Glomerular endothelial cell (primary cell): ENCODE measurements at places on chromosomes 3 and 15.

GRCh38 chr15:78625606-78626280, 4.9 kb upstream of the CHRNA3 start:
- DNase-seq: no peak

DNA sequence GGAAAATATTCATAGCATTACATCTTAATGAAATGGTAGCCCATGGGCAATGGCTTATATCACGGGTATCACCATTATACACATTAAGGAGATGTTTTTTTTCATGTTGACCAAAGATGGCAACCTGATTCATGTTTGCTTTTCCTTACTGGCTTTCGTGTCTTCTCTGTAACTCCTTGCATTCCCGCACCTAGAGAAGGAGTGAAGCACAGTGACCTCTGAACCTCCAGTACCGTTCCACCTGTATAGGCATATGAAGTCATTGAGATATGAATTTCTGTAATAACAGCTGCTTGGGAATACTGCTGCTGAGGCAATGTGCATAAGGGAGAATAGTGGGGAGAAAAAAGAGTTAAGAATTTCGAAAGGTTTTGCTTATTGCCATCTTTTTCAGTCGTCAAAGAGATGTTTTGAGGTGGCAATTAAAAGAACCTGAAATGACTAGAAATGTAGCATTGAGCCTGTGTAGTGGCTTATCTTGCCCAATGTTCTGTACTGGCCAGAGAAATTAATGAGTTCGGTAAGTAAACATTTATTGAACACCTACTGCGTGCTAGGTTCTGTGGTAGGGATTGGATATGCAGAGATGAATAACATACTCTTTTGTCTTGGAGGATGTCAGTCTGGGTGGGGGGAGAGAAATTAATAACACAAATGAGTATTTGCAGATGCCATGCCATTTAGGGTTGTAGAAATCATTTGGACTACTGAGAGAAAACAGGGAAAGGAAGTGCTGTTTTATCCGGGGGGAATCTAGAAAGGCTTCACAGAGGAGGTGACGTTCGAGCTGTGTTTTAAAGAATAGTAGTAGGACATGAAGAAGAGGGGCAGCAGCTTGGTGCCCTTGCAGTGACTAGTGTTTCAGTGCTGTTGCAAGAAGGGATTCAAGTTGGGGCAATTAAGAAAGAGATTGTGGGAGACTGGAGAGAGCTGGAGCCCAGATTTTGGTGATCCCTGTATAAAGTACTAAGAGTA, 2.5 kb downstream of the FEM1B start:
- no peak for DNase-seq

DNA sequence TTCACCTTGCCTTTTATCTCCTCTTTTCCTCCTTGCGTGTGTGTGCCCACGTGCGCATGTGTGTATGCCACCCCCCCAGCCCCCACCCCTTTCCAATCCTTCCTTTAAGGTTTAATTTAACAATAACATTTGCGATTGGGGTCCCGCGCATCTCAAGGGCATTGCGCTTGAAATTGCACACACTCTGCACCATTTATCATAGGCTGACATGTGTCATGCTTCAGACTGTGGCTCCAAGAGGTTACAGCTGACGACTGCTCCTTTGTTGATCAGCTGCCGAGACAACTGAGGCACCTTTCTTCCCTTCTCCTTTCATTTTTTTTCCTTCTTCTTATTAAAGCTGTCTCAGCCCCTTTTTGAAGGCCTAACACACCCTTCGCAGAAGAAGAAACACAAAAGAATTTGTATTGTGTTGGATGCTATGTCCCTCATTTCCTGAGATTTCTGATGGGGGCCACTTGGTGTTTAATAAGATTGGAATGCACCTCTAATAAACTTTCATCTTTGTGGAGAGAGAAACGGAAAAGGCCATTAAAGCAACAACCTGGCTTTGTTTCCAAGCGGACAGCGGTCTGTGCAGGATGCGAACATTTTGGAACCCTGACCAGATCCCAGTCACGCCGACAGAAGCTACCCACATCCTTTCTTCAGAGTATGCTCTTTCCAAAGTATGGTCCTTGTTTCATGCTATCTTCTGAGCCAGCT, 470.1 kb downstream of the MCTP2 start:
- no peak for DNase-seq

DNA sequence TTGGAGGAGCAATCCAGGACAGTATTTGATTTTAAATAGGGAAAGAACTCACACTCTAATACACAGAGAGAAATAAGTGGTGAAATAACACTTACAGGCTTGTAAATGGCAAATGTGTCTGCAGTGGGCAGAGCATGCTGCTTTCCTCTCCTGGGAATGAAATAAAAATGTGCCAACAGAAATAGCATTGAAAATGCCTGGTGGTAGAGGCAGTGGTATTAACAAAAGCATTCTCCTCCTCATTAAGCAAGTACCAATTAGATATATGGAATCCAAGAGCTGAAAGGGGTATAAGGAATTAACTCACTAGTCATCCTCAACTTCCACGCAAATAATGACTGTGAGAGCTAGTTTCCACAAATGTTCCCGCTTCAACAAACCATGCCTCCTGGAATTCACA, 364.1 kb upstream of the KCNMB2 start:
- DNase-seq: no peak

DNA sequence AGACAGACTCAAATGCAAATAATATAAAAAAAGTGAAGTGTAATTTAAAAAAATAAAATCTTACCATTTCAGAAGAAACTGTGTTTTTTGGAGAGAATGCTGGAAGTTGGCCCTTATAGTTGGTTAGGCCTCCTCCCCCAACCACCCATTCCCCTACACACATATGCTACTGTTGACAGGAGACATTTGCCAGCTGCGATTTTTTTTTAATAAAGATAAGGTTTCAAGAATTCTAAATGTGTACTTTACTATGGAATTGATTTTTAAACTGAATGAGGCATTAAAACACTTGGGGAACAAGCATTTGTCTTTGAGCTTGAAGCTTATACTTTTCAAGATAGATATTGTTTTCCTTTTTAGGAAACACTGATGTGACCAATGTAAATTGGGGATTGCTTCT, 4.4 kb upstream of the SSR3 start:
- no peak for DNase-seq

DNA sequence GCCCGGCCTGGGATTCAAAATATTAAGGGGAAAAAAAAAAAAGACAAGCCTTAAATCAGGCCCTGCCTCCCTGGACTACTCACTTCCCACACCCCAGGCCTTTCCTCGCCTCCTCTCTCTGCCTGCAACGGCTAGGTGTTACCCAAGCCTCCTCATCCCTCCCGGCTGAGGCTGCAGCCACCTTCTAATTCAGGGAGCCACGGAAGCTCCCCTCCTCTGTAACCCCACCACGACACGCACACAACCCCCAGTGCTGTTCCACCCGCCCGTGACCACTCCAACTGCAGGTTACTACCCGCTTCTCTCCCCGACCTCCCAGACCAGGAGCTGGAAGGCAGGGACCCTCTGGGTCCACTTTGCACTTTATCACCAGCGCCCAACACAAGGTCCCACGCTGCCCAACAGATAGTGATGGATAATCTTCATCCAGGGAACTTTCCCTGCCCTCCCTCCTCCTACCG, 936 bp downstream of the KIF7 start:
- no peak for DNase-seq

- DNase-seq: no peak
These were observed 9.0 kb downstream of the GASK1A start for GRCh38 chr3:42988097-42988496.

DNA sequence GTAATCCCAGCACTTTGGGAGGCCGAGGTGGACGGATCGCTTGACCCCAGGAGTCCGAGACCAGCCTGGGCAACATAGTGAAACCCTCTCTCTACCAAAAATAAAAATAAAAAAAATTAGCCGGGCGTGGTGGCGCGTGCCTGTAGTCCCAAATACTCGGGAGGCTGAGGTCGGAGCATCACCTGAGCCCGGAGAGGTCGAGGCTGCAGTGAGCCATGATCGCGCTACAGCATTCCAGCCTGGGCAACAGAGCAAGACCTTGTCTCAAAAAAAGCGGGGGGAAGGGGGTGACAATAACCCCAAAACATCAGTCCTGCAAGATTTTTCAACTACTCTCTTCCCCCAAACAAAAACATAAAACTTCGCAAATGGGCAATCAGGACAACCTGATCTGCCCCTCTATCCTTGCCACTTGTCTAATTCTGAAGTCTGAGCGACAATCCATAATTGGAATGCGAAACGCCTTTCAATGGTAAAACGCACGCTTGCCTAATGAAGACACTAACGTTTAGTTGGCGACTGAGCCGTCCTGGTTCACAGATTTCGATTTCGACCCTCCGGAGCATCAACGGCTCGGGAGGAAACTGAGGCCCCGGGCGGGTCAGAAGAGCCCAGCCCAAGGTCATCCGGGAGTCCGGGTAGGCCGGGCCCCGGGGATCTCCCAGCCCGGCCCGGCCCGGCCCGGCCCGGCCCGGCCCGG, 868 bp downstream of the BTBD1 start:
- DNase-seq: no peak

- no peak for DNase-seq
These were observed 64.7 kb upstream of the EPHB3 start for GRCh38 chr3:184496933-184497332.

- DNase-seq: no peak
These were observed 84.2 kb upstream of the CTNNB1 start for GRCh38 chr3:41115069-41115468.

DNA sequence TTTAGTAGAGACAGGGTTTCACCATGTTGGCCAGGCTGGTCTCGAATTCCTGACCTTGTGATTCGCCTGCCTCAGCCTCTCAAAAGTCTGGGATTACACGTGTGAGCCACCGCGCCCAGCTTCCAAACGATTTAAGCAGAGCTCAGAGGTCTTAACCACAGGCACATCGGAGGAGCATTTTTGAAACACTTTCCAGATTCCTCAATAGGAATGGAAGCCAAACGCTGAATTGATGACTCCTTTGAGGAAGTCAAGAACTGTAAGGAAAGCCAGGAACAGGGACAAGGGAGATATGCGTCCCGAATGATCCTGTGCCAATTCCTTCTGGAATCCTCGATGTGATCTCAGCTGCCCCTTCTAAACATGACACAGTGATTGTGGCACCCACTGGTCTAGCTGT, 40.0 kb downstream of the TRH start:
- DNase-seq: no peak

DNA sequence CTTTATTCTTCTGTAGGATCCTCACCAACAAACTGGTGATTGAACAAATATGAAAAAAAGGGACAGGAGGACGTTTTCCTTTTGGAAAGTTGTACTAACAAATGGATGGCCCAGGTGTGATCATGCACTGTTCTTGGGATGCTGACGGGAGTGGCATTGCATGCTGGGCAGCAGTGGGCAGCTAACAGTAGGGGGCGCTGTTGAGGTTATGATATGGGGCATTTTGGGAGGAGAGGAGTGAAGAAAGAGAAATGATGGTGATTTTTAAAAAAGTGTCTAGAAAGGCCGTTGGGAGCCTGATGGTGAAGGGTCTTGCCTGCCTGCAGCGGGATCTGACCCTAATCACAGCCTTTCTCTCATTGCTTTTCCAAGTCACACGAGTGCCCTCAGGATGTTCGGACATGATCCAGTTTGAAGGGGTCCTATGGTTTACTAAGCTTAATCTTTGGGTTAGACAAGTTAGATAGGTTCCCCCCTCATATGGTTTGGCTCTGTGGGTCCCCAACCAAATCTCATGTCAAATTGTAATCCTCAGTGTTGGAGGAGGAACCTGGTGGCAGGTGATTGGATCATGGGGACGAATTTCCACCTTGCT, 46.2 kb upstream of the PRTG start:
- no peak for DNase-seq

DNA sequence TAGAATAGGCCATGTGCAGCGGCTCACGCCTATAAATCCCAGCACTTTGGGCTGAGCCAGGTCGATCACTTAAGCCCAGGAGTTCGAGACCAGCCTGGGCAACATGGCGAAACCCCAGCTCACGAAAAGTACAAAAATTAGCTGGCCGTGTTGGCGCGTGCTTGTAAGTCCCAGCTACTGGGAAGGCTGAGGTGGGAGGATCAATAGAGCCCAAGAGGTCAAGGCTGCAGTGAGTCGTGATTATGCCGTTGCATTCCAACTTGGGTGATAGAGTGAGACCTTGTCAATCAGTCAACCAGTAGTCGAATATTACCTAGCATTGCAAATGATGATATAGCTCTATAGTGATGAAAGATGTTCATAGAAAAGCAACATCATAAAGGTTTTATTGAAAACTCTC, 51.9 kb downstream of the USP8 start:
- no peak for DNase-seq

- DNase-seq: no peak
These were observed 32.2 kb downstream of the GRIP2 start for GRCh38 chr3:14507757-14508504.

- no peak for DNase-seq
These were observed 20.4 kb downstream of the COLQ start for GRCh38 chr3:15501126-15501525.

GRCh38 chr15:88166082-88166993, 90.2 kb downstream of the NTRK3 start:
- DNase-seq: no peak

DNA sequence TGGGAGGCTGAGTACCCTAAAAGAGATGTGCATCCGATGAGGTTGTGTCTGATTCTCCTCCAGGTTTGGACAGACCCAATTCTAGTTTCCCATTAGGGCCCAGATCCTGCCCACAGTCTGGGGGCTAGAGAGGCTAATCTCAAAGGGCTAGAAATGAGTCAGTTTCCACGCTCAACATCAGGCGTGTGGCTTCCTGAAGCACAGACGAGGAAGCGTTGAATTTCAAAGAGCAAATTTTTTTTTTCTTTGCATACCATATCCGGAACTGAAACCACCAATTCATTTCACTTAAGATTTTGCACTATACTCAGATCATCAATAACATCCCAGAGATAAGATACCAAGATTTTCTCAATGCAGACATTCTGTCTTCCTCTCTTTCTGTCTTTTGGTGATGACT, 173.8 kb upstream of the BCL6 start:
- no peak for DNase-seq

DNA sequence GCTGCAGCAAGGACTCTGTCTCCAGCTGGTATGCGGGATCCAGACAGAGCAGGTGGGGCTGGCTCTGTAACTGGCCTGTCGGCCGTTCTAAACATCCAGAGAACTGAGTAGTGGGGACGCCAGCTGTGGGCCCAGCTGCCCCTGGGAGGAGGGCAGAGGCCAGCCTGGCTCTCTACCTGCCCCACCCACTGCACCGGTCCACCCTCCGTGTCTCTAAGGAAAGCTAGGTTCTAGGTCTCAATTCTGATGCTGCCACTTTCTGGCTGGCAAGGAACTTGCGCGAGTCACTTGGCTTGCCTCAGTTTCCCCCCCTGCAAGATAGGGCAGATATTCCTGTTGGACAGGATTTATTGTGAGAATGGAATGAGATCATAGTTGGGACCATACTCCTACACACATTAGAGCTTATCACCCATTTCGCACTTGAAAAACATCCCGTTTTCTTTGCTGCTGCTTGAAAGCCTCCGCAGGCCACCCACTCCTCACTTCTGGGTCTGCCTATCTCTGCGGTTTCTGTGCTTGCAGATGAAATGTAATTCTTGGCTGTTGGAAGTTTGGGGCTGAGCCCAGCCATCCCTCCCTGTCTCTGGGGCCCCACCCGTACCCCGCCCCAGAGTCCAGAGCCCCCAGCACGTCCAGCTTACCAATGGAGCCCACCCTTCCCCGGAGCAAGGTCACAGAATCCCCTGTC, 65.8 kb downstream of the IQSEC1 start:
- DNase-seq: no peak

- no peak for DNase-seq
These were observed 440.0 kb upstream of the PROK2 start for GRCh38 chr3:72224804-72225509.

GRCh38 chr3:157785102-157785826, 282.0 kb upstream of the VEPH1 start:
- no peak for DNase-seq
